ENCODE measurements at places on chromosomes 11 and 22.

- peak; percentile 100 for DNase-seq
- H3K36me3 ChIP-seq: no peaks in the 10 kb centered on the region
- H3K27ac ChIP-seq: peak overlapping the region; percentile 89
- H3K4me3 ChIP-seq: no peak overlapping the region
- H3K4me1 ChIP-seq: peaks cover 24% of the 10 kb centered on the region
- H3K27me3 ChIP-seq: no peaks in the 10 kb centered on the region
These were observed 58.1 kb downstream of the CHRDL2 start for GRCh38 chr11:74672956-74673692.

GRCh38 chr11:3903207-3903896 lies 47.9 kb downstream of the STIM1 start:
- no peak for DNase-seq
- no peaks in the 10 kb centered on the region for H3K36me3 ChIP-seq
- H3K4me3 ChIP-seq: no peak overlapping the region

DNA sequence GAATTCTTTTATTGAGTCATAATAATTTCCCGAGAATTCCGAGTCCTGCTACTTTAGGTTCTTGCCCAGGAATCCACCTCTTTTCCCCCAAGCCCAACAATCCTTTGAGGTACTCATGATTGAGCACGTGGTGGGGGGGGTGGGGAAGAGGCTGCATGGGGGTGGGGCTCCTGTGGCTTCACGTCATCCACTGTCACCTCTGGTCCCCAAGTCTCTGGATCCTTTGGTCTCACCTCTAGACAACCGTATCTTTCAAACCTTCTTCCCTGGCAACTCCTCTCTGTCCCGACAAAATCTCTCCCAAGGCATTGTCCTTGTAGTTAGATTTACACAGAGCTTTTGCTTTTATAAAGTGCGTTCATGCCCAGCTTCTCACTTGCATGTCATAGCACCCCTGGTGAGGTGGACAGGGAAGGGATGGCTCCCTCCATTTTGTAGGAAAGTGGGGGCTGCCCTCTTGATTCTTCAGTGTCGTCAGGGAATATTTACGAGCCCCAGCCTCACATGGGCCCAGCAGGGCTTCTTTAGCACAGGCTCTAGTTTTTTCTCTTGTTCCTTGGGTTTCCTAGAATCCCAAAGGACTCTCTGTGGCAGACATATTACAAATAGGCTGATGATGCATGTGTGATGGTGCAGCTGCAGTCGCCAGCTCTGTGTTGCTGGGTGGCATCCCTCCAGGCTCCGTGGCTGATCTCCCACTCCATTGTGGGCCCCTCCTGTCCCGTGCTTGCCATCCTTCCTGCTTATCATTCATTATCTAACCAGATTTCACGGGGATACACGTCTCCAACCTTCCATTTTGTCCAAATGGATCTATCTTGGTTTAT lies 8.4 kb downstream of the UCP3 start:
- no peak overlapping the region for H3K27ac ChIP-seq
- no peaks in the 10 kb centered on the region for H3K27me3 ChIP-seq
- H3K4me3 ChIP-seq: no peak overlapping the region
- no peaks in the 10 kb centered on the region for H3K4me1 ChIP-seq

- H3K27ac ChIP-seq: no peak overlapping the region
- H3K27me3 ChIP-seq: no peaks in the 10 kb centered on the region
- no peaks in the 10 kb centered on the region for H3K4me1 ChIP-seq
- H3K4me3 ChIP-seq: no peak overlapping the region
- no peaks in the 10 kb centered on the region for H3K36me3 ChIP-seq
- no peak for DNase-seq
These were observed 69.6 kb downstream of the KIAA1671 start for GRCh38 chr22:25021976-25022711.

DNA sequence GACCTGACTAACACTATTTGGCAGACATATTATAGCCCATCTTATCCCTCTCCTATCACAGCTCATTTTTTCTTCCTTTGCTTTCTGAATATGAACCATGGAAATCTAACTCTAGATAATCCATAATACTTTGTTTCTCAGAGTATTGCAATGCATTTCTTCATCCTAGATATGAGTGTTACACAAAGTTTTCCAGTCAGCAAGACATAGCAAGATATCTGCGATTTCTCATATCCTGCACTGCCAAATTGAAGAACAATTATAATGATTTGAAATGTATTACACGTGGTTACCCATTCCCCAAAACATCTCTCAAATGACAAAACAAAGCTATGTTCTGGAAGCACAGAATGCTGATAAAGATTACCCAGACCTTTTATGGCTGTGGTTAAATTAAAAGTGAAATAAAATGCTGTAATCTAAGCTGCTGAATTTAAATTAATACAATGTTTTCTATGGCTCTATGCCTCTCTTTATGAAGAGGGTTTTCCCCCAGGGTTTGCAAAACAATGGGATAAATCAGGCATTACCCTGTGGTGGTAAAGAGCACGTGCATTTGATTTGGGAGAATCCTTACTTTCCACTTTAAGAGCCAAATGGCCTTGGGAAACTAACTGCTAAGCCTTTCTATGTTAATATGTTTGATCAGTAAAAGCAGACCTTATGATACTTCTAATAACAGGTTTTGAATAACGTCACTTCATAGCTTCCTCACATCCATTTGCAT lies 1291.0 kb upstream of the CNTN5 start:
- no peak overlapping the region for H3K27ac ChIP-seq
- H3K36me3 ChIP-seq: no peaks in the 10 kb centered on the region
- H3K4me1 ChIP-seq: no peaks in the 10 kb centered on the region

DNA sequence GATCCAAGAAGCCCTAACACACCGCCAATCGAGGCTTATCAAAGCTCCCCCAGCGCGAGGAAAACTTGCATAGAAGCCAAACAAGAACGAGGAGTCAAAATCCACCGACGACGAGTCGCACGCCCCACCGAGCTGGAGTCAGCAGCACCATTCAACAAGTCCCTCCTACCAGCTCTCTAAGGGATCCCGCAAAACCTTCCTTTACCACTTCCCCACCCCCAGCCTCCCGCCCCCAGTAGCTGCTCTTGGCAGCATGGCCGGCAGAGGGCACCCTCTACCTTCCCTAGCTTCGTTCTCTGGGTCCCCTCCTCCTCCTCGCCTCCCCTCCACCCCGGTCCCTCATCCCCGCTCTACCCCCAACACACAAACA lies 1.4 kb downstream of the BDNF start:
- H3K27ac ChIP-seq: peak overlapping the region; percentile 92
- DNase-seq: peak; percentile 92
- no peaks in the 10 kb centered on the region for H3K27me3 ChIP-seq
- H3K4me1 ChIP-seq: peaks cover 6% of the 10 kb centered on the region
- peak overlapping the region; percentile 85 for H3K4me3 ChIP-seq

DNA sequence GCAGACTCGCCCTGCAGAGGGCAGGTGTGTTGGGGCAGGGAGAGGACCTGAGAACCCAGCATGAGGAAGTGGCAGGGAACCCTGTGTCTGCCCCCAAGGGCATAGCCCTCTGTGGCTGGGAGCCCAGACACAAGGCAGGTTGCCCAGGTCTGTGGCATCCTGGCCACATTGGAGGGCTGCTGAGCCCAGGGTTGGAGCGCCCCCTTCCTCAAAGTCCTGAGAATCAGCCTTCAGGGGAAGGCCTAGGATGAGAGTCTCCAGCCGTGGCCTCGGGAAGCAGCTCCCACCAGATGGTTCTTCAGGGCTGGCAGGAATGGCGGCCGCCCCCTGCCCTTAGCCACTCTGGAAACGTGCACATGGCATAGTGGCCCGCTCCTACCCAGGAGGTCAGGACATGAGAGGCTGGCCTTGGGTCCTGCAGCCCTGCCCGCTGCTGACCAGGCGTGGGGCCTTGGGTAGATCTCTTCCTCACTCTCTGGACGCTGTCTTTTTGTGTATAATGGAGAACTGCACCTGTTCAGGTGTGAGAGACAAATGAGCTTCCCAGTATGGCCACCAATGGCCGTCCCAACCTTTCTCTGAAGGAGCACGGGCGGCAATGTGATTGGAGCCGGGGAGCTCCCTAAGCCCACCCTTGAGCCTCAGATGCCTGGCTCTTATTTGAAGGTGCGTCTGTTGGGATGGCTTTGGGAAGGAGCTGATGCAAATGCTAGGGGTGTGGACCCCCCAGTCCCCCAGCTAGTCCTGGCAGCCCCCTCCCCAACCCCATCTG lies 4.6 kb upstream of the CDC42BPG start:
- DNase-seq: no peak
- H3K27me3 ChIP-seq: no peaks in the 10 kb centered on the region
- no peak overlapping the region for H3K27ac ChIP-seq
- H3K36me3 ChIP-seq: peaks cover 8% of the 10 kb centered on the region
- no peak overlapping the region for H3K4me3 ChIP-seq
- peaks cover 14% of the 10 kb centered on the region for H3K4me1 ChIP-seq

- H3K36me3 ChIP-seq: no peaks in the 10 kb centered on the region
- H3K4me3 ChIP-seq: no peak overlapping the region
- peak; percentile 52 for DNase-seq
- H3K27ac ChIP-seq: no peak overlapping the region
- H3K27me3 ChIP-seq: no peaks in the 10 kb centered on the region
These were observed 5.4 kb upstream of the APOL2 start for GRCh38 chr22:36244522-36245391.

DNA sequence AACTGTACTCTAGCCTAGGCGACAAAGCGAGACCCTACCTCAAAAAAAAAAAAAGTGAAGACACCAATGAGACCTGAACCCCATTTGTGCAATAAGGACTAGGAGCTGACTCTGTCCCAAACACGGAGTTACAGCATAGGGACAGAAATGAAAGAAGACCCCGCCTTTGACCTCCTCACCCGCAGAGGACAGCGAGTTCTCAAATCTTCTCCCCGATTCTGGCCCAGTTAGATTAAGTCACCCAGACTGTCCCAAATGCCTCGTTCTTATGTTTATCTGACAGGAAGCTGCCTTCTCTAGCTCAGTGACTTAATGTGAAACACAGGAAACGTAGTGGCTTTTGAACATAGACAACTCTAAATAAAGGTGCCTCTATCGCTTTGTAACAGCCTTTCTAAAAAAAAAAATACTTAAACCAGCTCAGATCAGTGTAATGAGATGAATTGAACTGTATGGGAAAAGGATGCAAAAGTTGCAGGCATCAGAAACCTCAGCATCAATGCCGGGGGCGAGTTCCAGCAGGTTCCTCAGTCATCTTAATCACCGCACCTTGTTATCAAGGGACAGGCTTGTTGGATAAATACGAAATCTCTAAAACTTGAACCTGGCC lies 10.6 kb downstream of the MYH9 start:
- no peak overlapping the region for H3K4me3 ChIP-seq
- peaks cover 51% of the 10 kb centered on the region for H3K36me3 ChIP-seq
- H3K27ac ChIP-seq: 0 out of 2 replicates have a peak overlapping the region, but pooled peaks have one; percentile 1
- H3K27me3 ChIP-seq: no peaks in the 10 kb centered on the region

GRCh38 chr22:31120642-31121041 lies 2.1 kb upstream of the INPP5J start:
- no peak overlapping the region for H3K4me3 ChIP-seq
- no peaks in the 10 kb centered on the region for H3K36me3 ChIP-seq
- H3K4me1 ChIP-seq: peaks cover 5% of the 10 kb centered on the region

DNA sequence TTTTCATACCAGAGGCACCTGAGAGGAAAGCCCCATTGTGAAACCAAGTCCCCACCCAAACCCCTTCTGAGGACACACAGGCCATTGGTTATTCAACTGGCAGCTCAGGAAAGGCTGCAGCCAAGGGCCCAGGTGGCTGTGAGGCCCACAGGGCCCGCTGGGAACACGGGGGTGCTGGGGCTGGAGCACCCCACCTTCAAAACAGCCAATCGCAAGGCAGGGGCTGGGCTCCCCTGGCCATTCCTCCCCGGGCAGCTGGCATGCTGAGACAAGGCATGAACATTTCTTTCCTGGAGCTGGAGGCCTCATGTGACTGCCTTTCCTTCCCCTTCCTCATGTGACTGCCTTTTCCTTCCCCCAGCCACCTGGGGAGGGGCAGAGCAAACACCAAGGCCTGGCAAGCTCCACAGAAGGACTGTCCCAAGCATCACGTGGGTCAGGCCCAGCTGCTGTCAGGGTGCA lies 76.9 kb downstream of the PIWIL3 start:
- no peak overlapping the region for H3K4me3 ChIP-seq
- no peak for DNase-seq
- peaks cover 28% of the 10 kb centered on the region for H3K4me1 ChIP-seq
- no peaks in the 10 kb centered on the region for H3K27me3 ChIP-seq
- H3K27ac ChIP-seq: 0 out of 2 replicates have a peak overlapping the region, but pooled peaks have one; percentile 39

DNA sequence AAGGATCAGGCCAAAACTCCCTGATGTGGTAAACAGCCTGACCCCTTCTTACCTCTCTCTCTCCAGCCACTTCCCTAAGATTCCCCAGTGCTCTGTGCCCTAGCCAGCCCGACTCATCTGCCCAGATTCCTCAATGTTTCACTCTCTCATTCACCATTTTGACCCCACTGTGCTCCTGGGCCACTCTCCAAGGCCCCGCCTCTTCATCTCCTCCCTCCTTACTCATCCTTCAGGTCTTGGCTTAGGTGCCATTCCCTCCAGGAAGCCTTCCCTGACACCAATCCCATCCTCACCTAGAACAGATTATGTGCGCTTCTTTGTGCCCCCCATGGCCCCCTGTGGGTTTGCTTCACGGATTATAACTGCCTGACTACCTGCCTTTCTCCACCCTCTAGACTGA lies 13.2 kb downstream of the SLC43A3 start:
- no peak for DNase-seq
- no peaks in the 10 kb centered on the region for H3K27me3 ChIP-seq
- H3K4me1 ChIP-seq: peaks cover 3% of the 10 kb centered on the region

DNA sequence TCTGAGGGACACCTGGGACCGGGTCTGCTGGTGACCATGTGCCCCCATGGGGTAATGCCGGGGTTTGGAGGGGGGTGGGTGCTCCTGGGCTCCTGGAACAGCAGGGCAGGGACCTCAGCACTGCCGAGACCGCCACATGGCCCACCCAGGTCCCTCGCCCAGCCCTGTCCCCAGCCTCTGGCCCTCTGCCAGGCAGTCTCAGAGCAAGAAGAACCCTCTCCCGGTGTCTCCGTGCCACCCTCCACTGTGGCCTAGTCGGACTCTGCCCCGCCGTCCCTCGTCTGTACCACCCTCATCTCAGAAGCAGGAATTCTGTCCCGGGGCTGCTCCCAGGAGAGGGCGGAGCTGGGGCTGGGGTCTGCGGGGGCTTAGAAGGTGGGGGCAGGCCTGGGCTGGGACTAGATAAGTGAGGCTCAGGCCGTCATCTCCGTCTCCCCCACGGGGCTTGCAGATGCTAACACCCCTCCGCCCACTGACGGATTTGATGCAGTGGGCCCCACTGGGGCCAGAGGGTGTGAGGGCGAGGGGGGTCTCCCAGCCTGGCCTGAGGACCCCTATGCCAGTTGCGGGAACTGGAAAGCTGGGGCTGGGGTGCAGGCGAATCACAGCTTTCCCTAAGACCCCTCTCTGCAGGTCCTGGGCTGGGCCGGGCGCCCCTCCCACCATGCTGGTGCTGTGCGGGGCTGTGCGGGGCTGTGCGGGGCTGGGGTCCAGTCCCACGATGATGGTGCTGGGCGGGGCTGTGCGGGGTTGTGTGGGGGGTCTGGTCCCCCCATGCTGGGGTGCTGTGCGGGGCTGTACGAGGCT lies 1.1 kb downstream of the MUC5AC start:
- no peaks in the 10 kb centered on the region for H3K36me3 ChIP-seq
- no peak overlapping the region for H3K27ac ChIP-seq
- no peak for DNase-seq
- H3K4me3 ChIP-seq: no peak overlapping the region

GRCh38 chr22:20967697-20968211 lies 699 bp downstream of the AIFM3 start:
- no peak overlapping the region for H3K27ac ChIP-seq
- H3K4me3 ChIP-seq: no peak overlapping the region
- peaks cover 41% of the 10 kb centered on the region for H3K27me3 ChIP-seq
- DNase-seq: no peak
- no peaks in the 10 kb centered on the region for H3K4me1 ChIP-seq

GRCh38 chr11:67054836-67055523 lies 1.7 kb upstream of the RHOD start:
- H3K36me3 ChIP-seq: no peaks in the 10 kb centered on the region
- H3K27me3 ChIP-seq: no peaks in the 10 kb centered on the region
- H3K4me1 ChIP-seq: peaks cover 22% of the 10 kb centered on the region
- no peak overlapping the region for H3K4me3 ChIP-seq
- no peak overlapping the region for H3K27ac ChIP-seq

All from IMR-90 (cell line).